Mesendoderm (in vitro differentiated cells): ENCODE measurements at places on chromosomes 12 and 14.

GRCh38 chr12:26227361-26227745 is 32.0 kb downstream of the SSPN start:
- no peak for DNase-seq

DNA sequence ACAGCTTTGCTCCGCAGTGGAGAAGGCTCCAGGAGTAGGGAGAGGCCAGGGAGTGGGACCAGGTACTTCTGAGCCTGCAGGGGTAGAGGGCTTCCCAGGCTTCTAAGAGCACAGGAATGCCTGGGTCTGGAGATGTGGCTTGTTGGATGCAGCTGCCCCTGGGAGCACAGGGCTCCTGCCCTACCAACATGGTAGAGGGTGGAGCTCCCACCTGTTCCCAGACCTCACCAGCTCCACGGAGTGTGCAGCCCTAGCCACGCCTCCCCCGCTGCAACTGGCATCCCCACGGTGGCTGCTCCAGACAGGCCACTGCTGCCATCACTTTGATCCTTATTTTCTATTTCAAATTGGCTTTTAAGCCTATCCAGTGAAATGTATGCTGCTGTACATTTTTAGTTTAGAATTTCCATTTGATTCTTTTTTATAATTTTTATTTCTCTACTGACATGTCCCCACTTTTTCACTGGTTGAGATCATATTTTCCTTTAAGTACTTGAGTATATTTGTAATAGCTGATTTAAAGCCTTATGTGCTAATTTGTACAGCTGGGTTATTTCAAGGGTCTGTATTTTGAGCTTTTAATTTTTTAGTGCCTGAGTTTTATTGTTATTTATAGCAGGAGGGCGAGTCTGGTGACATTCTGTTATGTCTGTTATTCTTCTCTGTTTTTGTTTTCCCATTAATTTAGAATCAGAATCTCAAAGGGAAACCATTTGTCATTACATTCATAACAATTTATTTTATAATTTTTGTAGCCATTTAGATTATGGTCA is 78.0 kb downstream of the DERA start:
- no peak for DNase-seq

- no peak for DNase-seq
These were observed 6.1 kb upstream of the FGF6 start for GRCh38 chr12:4451694-4452093.

DNA sequence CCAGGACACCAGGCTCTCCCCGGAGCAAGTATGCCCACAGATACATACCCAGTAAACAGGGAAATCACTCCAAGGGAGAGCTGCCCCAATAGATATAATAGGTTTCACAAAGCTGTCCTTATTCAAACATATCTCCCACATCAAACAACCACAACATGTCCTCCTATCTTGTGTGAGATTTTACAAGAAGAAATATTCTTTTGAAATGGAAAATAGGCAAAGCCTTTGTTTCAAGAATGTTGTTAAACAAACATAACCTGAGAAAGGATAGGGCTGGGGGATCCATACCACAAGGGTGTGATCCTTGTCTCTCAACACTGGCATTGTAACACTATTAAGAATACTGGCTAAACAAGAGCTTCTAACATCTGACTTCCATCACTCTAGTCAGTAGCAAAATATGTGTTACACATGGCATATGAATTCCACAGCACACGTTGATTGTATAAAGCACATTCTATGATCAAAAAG is 32.9 kb downstream of the LGR5 start:
- DNase-seq, result peak; percentile 62
